Pulmonary artery endothelial cell (primary cell): ENCODE measurements at places on chromosomes 5 and 9. TPM values are rescaled to one million over a fixed set of nuclear protein-coding genes. Genes with fewer than 3 reads are reported as not detected.

SPINK14 gene
- not detected in 2 replicates for total RNA-seq

SV2C gene
- not detected in 2 replicates for total RNA-seq

PCDHGB1 gene
- total RNA-seq, result 0.59 and 0.63 TPM in 2 replicates

ORM2 gene
- not detected in 2 replicates for total RNA-seq

ADRB2 gene
- 3.1 and 3.5 TPM in 2 replicates for total RNA-seq

TMEM245 gene
- total RNA-seq, result 40.4 and 64.0 TPM in 2 replicates

LTC4S gene
- 0.46 and 0.66 TPM in 2 replicates for total RNA-seq

PCDHB8 gene
- 0.04 and 0.07 TPM in 2 replicates for total RNA-seq

IFNA14 gene
- not detected in 2 replicates for total RNA-seq

OR1Q1 gene
- total RNA-seq, result not detected in 2 replicates

TMEM174 gene
- total RNA-seq, result 0.07 TPM in 1 of 2 replicates, not detected in the other
